ENCODE measurements at places on chromosomes 16 and 17.
A peak's percentile ranks its signal among the peaks of the same experiment; 100 is the strongest.

DNA sequence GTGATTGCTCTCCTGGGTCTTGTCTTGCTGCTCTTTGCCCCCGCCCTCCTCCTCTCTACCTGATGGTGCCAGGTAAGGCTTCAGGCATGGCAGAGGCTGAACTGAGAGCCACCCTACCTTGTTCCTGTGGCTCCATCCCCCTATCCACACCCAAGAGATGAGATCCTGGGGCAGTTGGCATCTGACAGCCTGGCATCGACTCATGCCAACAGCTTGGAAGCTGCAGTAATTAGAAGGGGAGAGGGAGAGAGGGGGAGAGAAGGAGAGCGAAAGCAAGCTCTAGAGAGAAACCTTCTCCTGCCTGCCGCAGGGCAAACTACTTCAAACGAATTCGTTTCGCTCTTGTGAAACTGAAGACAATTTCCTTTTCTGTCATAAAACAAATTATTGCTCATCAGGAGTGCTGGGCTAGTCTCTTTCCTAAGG lies 13.8 kb upstream of the SP6 start:
- no peak for DNase-seq

- DNase-seq = no peak
Observed at GRCh38 chr17:61784510-61784909, 78.8 kb downstream of the BRIP1 start.

- no peak for DNase-seq
Observed at GRCh38 chr16:8872967-8873865, 4.4 kb upstream of the CARHSP1 start.

DNA sequence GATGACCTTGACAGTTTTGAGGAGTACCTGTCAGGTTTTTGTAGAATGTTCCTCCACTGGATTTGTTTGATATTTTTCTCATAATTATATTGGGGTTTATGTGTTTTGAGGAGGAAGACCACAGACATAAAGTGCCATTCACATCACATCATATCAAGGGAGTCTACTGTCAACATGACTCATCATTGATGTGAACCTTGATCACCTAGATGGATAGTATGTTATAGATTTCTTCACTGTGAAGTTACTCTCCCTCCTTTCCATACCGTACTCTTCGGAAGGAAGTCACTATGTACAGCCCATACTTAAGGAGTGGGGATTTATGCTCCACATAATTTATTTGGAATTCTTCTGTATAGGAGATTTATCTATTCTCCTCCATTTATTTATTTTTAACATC lies 23.2 kb downstream of the PRSS54 start:
- DNase-seq = no peak

DNA sequence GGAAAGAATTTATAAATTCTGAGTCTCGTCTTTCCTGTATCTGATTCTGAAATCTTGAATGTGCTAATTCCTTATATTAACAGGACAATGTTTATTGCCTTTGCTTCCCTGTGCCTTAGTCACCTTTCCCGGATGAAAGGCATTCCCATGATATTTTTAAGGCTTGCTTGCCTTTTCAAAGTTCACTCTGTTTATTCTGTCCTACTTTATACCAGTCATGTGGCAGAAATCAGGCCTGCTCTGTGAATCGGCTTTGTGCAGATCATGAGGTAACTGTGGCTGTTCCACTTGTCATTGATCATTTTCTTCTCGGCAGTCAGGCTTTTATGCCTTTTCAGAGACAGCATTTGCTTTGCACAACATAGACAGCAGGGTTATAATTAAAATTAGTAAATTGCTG lies 28.8 kb upstream of the ABCC11 start:
- no peak for DNase-seq

DNA sequence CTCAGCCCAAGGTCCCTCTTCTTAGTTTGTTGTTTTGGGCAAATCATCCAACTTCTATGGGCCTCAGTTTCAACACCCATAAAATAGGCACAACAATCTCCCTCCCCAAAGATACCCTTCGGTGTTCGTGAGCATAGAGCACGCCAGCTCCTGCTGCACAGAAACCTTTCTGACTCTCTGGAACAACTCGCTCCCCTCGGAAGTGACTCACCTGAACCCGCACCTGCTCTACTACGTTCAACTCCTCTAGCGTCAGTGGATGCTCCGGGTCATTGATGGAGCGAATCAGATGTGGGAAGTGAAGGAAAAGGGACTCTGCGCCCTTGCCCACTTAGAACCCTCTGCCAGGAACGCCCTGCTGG lies 445 bp downstream of the CIAO2B start:
- peak; percentile 51 for DNase-seq

DNA sequence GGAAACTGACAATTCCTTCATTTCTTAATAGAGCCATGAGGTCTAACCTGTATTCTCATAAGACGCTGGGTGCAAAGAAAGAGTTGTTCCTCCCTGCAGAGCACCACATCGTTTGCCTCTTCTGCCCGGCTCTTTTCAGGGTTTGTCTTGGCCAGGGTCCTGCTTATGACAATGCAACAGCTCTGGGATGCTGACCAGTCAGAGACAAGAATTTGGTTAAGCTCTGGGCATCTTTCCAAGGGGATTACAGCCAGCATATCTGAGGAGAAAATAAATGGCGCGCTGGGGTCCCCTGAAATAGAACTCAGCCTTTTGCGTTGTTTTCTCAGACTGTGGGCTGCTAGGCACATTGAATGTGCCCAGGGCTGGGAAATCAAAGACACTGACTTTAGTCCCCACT lies 128.6 kb downstream of the SHISA6 start:
- DNase-seq = no peak

DNA sequence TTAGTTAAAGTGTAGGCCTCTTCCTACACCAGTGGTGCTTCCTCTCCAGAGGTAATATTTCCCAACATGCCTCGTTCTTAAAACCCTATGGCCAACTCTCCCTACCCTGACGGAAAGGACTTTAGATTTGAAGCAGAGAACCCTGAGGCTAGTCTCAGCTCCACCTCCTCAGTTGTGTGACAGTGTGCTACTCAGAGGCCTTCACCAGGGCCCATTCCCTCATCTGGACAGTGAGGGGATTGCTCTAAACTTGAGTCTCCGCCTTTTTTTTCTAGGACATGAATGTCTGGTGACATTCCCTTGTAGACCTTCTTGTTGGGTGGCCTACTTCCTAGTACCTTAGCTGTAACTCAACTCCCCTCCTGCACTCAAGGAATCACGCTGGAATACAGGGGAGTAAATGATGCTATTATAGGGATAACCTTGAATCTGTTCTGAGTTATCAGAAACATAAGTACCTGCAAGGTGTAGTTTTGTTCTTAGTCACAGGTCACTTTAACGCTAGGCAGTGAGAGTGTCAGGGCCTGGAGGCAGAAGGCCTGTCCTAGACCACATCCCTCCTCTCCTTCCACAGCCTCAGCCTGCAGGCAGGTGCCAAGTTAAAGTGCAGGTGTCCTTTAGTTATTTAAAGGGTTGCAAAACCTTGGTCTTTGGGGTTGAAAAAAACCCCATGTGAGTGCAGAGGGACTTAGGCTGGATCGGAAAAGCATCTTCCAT lies 26.9 kb downstream of the LDHD start:
- DNase-seq = no peak

GRCh38 chr16:82389956-82390650 lies 220.1 kb upstream of the MPHOSPH6 start:
- no peak for DNase-seq

GRCh38 chr16:66508914-66509496 lies 40.9 kb downstream of the TK2 start:
- DNase-seq = no peak

GRCh38 chr17:42025936-42026335 lies 6.0 kb downstream of the NKIRAS2 start:
- no peak for DNase-seq

DNA sequence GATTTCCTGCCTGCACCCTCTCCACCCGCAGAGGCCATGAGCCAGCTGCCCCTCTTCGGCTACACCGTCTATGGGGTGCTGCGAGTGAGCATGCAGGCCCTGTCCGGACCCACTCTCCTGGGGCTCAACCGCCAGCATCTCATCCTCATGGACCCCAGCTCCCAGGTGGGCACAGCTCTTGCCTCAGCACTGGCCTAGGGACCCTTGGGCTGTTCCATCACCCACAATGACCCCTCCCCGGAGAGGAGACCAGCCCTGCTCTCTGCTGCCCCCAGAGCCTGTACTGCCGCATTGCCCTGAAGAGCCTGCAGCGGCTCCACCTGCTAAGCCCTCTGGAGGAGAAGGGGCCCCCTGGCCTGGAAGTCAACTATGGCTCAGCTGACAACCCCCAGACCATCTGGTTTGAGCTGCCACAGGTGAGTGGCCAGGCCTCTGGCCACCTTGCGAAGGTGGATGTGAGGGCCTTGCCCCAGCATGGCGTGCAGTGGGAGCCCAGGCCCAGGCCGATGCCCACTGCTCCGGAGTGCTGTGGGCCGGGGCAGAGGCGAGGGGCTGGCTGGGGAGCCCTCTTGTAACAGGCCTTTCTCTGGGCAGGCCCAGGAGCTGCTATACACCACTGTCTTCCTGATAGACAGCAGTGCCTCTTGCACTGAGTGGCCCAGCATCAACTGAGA lies 7.3 kb upstream of the SMIM5 start:
- DNase-seq = peak; percentile 16

DNA sequence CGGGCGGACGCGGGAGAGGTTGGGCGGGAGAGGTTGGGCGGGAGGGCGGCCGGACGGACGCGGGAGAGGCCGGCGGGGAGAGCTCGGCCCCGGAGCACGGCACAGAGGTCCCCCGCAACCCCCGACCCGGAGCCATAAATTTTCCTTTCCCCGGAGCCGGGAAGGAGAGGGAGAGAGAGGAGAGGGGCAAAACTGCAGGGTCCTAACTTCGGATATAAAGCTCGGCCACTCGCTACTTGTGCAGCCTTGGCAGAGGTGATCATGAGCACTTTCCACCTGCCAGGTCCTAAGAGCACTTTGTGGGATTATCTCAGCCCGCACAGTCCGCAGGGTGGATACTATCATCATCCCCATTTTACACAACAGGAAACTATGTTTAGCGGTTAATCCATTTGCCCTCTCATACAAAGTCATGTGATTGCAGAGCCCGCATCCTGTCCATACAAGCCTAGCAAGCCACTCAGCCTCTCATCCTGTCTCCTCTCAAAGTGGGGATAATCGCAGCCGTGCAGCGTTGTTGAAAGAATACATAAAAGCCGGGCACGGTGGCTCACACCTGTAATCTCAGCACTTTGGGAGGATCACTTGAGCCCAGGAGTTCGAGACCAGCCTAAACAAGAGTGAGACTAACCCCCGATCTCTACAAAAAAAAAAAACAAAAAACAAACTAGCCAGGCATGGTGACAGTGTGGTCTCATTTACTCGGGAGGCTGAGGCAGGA lies 780 bp upstream of the DCAKD start:
- peak; percentile 13 for DNase-seq

DNA sequence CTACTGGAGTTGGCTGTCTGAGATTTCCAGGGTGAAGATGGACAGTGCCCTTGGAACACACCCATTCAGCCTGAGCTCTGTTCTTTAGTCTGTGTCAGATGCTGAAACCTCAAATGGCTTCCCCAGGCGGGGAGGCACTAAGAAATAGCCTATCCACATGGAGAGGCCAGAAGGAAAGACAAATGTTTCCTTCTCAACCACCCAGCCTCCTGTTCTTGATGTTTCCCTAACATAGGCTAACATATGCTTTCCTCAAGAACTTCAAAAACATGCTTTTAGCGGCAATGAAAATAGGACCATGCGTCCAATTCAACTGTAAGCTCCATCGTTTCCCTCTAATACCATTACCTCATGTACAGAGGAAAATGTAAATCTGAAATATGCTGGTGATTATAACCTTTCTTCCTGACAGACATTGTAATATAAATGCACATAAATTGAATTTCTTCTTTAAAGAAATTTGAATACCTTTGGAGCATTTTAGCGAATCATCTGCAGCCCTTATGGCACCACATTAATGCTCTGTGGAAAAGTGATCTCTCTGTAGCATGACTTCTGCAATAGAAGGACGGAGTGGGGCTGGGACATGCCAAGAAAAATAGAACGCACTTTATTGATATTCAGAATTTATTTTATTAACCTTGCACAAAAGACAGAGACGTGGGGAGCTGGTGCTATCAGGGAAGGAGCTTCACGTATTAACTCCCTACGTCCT lies 60.1 kb downstream of the IRX3 start:
- no peak for DNase-seq

DNA sequence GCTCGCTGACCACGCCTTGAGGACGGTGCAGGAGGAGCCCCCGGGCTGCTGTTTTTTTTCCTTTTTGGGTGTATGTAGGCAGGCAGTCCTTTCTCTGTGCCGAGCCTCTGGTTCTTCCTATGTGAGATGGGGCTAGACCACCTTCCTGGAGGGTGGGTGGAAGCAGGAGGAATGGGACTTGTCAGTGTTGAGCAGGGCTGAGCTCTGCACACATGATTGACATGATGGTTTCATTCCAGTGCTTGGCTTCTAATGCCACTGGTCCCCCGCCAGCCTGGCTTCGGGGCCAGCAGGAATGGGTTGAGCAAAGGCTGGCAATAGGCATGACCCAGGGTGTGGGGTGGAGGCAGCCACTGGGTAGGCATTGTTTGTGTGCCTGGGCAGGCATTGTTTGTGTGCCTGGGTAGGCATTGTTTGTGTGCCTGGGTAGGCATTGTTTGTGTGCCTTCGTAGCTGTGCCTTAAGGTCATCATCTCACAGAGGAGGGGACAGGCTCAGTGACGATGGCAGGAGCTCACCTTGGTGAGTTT lies 14.2 kb upstream of the ADCY7 start:
- no peak for DNase-seq

DNA sequence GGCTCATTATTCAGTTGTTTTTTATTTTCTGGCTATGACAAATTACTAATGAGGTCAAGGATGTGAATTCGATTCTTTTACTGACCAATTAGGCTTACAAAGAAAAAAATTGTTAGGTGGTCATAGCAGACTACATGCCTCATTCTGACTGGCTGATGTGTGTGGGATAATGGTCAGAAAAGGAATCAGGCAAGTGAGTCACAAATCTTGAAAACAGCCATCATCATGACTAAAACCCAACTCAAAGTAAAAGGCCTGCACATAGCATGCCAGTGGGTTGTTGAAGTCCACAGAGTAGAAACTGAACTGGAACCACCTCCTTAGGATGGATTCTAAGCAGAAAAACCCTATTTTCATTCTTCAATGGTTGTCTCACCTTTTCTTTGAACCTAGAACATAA lies 8.6 kb downstream of the RPGRIP1L start:
- DNase-seq = no peak

- DNase-seq = no peak
Observed at GRCh38 chr16:86120201-86121192, 221.5 kb downstream of the IRF8 start.

DNA sequence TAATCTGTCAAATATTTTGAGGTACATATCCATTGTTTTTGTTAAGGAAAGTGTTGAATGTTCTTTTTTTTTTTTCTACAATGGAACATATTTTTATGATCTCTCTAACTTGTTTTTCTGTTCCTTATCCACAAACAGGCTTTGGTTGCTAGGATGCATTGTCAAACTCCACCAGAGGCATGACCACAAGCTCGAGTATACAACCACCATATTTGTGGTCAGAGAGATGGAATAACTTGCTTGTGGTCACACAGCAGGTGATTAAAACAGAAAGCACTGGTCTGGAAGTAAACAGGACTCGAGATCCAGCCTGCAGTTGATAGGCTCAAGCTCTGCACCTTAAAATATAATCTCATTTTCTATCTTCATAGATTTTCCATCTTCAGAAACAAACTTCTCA lies 105.8 kb upstream of the ADAMTS18 start:
- no peak for DNase-seq

Data from stimulated activated CD4-positive, alpha-beta T cell treated with anti-CD3 and anti-CD28 coated beads, Interleukin-4, amount 100 ng/mL, for 1 hour (primary cell).